ENCODE measurements at places on chromosomes 2 and 18.

DNA sequence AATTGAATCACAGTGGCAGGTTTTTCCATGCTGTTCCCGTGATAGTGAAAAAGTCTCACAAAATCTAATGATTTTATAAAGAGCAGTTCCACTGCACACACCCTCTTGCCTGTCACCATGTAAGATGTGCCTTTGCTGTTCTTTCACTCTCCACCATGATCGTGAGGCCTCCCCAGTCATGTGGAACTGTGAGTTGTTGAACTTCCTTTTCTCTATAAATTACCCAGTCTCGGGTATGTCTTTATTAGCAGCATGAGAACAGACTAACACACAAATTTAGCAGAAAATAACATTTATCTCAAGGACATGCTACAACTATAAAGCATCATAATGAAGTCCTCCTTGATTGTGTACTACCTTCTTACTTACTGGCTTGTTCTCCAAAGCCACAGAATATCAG, 1526.0 kb downstream of the LRP1B start:
- DNase-seq: no peak

GRCh38 chr2:61543062-61543461, 4.9 kb upstream of the XPO1 start:
- no peak for DNase-seq

GRCh38 chr2:201696151-201696659, 2.2 kb downstream of the MPP4 start:
- no peak for DNase-seq

- DNase-seq: no peak
These were observed 107.5 kb downstream of the STK39 start for GRCh38 chr2:168139852-168140251.

DNA sequence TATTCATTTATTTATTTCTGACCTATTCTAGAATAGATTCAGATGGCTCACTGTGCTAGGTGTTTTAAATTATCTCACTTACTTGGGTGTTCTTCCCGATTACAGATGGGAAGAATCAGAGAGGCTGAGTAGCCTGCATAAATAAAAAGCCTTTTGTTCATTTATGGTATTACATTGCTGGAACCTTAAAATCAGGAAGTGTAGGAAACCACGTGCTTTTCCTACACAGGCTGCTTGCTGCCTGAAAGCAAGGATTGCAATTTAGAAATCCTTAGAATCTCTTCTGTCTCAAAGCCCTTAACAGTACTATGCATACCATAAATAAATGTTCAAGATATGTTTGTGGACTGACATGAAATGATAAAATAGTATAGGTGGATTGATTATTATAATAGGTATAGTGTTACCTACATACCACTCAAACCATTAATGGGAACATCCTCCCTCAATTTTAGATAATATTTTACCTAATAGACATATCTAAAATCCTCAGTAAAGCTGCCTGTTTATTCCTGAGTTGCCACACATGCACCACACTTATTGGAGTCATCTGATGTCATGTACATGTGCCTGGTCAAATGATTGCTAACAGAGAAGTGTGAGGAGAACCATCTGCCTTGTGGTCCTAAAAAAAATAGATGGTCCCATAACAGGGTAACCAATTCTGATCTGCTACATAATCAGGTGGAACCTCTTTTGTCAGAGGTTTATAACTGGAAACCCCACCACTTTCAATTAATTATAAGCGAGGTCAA, 73.5 kb upstream of the C2orf15 start:
- no peak for DNase-seq

DNA sequence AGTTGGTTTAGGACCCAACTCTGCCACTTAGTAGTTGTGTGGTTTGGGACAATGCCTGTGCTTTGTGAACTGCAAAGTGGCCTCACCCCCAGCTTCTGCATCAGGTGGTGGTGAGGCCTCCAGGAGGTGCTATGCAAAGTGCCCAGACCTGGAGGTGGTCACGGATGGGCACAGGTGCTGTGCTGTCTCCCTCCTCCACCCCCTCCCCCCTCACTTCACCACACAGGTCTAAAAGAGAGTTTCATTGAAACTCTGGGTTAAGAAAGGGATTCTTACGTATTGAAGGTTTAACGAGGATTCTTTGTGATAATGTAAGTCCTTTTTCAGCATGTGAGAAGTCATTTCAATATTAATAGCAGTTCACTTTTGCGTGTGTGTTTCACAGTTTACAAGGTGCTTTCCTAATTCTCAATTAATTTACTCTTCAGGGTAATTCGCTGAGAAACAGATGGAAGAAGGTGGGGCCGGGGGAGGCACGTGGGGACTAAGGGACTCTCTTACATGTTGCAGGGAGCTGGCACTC, 369.9 kb downstream of the LPIN1 start:
- no peak for DNase-seq

DNA sequence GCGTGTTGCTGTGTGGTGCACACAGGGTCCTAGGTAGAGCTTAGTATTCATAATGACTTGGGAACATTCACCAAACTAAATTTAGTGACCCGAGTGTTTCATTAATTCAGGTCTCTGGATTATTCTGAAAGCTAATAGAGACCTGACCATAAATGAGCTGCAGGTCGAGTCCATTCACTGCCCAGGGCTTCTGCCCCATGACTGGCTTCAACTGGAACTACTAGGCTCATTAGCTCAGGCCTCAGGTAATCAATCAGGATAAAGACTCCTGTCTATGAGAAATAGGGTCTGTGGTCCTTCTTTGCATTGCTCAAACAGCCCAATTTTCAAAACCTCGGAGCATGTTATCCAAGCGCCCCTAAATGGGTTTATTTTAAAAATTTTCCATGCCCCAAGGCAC, 30.0 kb upstream of the OTOF start:
- no peak for DNase-seq

GRCh38 chr2:16035747-16036745, 95.7 kb downstream of the MYCN start:
- no peak for DNase-seq

GRCh38 chr2:219447242-219448098, 12.8 kb downstream of the SPEG start:
- no peak for DNase-seq

DNA sequence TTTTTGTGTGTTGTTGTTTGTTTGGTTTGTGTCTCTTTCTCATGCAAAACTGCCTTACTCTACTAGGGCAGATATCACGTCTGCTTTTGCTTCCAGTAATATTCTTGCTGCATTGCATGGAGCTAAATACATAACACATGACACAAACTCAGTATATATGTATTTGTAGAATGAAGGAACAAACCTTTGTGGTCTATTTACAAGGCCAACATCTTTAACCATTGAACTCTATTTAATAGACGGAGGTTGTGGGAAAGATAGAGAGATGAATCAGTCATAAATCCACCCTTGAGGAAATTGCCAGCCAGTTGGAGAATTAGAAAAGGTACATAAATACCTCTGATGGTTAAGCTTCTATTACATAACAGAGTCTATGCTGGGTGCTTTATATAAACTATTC, 26.0 kb upstream of the IL1RL1 start:
- no peak for DNase-seq

GRCh38 chr2:112805542-112805941, 21.2 kb upstream of the IL1A start:
- DNase-seq: no peak

DNA sequence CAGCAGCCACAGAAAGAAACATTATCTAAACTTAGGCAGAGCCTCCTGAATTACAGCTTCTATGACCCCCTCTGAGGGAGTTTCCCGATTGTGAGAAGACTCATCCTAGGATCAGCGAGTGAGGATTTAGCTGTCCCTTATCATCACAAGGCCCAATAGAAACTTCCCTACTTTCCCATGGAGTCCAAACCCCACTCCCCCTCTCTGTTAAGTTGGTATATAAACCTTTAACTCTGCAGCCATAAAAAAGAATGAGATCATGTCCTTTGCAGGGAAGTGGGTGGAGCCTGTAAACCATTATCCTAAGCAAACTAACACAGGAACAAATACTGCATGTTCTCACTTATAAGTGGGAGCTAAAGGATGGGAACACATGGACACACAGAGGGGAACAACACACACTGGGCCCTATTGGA, 78.8 kb downstream of the MYL12B start:
- no peak for DNase-seq

DNA sequence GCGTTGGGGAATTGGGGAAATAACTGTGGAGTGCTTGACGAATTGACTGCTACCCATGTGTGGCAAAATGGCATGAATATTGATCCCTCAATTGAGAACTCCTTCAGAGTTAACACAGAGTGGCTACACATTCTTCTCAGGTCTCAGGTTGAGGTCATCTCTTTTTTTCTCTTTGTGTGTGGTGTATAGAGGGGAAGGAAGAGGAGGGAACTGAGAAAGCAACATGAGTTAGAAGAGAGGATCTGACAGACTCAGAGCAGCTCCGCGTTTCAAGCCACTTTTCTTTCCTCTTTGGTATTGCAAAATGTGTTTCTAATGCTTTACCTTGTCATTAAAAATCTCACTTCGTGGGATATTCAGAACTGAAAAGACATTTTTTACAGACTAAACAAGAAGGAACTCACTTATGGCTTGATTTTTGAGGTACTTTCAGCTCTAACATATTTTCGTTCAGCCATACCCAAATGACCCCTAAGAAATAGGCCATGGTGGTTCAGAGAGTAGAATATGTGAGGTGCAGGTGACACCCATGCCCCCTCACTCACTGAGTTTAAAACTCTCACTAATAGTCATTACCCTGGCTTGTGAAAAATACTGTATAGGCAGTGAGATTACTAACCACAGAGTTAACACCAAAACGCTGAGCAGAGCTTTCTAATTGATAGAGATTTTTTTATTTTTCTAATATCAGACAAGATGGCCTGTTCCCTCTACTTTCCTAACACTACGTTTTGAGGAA, 22.5 kb downstream of the STAT4 start:
- no peak for DNase-seq

GRCh38 chr18:78979730-78980278, at the start of gene SALL3:
SALL3 (plus strand) TSS chr18:78979818; CDS start chr18:78980275, 457 bp downstream.
- no peak for DNase-seq

- no peak for DNase-seq
These were observed 6.0 kb upstream of the SLC39A10 start for GRCh38 chr2:195651046-195651445.

DNA sequence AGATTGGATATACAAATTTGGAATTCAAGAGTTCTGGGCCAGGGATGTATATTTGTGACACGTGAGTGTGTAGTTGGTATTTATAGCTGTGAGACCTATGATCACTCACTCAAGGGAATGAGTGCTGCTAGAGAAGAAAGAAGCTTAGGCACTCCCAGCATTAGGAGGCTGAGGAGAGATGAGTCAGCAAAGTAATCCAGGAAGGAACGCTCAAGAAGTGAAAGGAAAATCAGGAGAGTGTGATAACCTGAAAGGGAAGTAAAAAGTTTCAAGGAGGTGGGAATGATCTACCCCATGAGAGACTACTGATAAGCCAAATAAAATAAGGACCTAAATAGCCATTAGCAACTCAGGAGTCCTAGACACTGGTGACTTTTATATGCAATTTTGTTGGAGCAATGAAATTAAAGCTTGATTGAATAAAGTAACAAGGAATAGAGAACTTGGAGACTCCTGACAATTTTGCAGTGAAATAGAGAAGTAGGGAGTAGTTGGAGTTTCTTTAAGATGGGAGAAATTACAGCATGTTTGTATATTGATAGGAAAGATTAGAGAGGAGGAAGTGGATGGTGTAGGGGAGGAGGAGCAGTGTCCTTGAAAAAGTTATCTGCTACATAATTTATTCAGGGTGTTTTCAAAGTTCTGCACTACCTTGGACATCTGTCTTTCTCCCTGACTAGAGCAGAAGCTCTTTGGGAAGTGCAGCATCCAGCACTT, 89.9 kb downstream of the UBE2E3 start:
- no peak for DNase-seq

GRCh38 chr2:157326698-157327097, 1.1 kb upstream of the ERMN start:
- DNase-seq: no peak

- no peak for DNase-seq
These were observed 2.1 kb downstream of the SLC39A10 start for GRCh38 chr2:195659114-195659513.

DNA sequence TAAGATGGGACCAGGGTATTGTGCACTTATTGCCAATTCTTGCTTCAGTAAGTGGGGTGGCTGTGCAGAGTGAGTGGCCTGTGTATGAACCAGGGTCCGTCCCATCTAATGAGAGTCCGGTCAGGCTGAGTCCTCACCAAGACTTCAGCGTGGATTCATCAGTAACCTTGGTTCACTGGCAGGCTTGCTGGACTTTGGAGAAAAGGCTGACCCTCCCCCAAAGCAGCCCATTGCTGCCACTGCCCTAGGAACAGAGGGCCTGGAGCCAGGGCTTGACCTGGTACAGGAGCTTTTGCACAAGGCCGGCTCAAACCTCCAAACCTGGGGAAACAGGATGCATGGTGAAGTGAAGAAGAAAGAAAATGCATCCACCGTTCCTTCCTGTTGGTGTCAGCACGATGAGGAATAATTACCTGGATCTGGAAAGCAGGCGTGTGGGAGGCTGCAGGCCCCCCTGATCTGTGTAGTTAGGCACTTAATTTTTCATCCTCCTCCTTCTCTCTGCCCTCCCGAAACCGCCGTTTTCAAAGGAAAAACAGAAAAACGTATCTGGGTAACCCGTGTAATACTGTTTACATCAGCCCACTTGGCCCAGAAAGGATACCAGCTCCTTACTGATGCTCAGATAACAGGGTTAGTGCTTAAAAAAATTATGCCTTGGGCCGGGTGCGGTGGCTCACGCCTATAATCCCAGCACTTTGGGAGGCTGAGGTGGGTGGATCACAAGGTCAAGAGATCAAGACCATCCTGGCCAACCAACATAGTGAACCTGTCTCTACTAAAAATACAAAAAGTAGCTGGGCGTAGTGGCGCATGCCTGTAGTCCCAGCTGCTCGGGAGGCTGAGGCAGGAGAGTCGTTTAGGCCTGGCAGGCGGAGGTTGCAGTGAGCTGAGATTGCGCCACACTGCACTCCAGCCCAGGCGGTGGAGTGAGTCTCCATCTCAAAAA, 147.7 kb downstream of the TGIF1 start:
- no peak for DNase-seq

DNA sequence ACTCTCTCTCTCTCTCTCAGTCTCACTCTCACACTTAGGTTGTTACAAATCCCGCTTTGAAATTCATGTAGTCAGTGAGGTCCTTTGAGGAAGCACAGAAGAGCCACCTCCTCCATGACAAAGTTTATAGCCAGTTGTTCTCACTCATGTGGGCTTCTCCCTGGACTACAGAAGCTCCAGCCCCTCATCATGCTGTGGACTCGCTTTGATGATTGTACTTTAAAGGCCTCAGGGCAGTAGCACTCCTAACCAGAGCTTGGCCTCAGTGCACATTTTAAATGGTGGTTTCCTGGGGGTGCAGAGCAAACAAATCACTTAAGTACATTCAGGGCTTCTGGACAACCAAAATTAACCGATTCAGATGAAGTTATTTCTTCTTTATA, 115.7 kb downstream of the MTCL1 start:
- DNase-seq: no peak

- DNase-seq: no peak
These were observed 271.8 kb downstream of the ZNF521 start for GRCh38 chr18:25080211-25080610.

DNA sequence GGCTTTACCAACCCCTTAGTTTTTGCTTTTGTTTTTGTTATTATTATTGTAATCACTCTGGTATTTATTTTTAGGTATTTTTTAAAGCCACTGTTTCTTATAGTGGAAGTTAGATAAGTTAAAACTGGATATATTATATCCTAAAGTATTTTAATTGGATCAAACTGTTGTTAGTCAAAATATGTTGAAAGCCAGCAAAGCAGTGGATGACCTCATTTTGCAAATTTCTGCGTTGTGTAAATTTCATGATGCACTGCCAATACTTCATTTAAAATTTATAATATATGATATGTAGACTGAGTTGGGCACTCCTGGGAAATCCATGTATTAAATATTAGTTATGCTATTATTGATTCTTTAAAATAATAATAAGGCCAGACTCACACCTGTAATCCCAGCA, 661.7 kb upstream of the NRXN1 start:
- no peak for DNase-seq

GRCh38 chr2:5042666-5043440, 649.3 kb upstream of the SOX11 start:
- DNase-seq: no peak
